ENCODE measurements at places on chromosomes 7 and 10. TPM values are rescaled to one million over a fixed set of nuclear protein-coding genes. Genes with fewer than 3 reads are reported as not detected.

The TEX47 gene
- total RNA-seq = not detected

- H3K27ac ChIP-seq = no peak overlapping the region
- no peaks in the 10 kb centered on the region for H3K36me3 ChIP-seq
- no peak overlapping the region for H3K4me3 ChIP-seq
- H3K27me3 ChIP-seq = no peaks in the 10 kb centered on the region
These were observed 46.6 kb downstream of the CNNM2 start for GRCh38 chr10:102964713-102965112.

GRCh38 chr10:79060641-79061255 is 8.0 kb upstream of the ZMIZ1 start:
- no peak overlapping the region for H3K27ac ChIP-seq
- no peaks in the 10 kb centered on the region for H3K36me3 ChIP-seq

The CALML5 gene
- total RNA-seq = not detected

- no peak for DNase-seq
- no peak overlapping the region for H3K27ac ChIP-seq
- no peaks in the 10 kb centered on the region for H3K27me3 ChIP-seq
- no peak overlapping the region for H3K4me3 ChIP-seq
- H3K36me3 ChIP-seq = no peaks in the 10 kb centered on the region
- H3K4me1 ChIP-seq = peaks cover 9% of the 10 kb centered on the region
These were observed 101.4 kb downstream of the FAM107B start for GRCh38 chr10:14673189-14673861.

Data from activated naive CD8-positive, alpha-beta T cell treated with anti-CD3 and anti-CD28 coated beads for 36 hours (primary cell).